ENCODE measurements at places on chromosomes 16 and 17. TPM values are rescaled to one million over a fixed set of nuclear protein-coding genes. Genes with fewer than 3 reads are reported as not detected.

The CIAO3 gene
- total RNA-seq, result 79.0 TPM

The DUS1L gene
- 106 TPM for total RNA-seq

The C16orf89 gene
- total RNA-seq, result 0.80 TPM

The ZG16 gene
- 9.9 TPM for total RNA-seq

The NPW gene
- total RNA-seq, result 2.8 TPM

The UTS2R gene
- total RNA-seq, result not detected

The FKBP10 gene
- 11.4 TPM for total RNA-seq

The SCGB1C2 gene
- total RNA-seq, result not detected

The CCDC144A gene
- 2.6 TPM for total RNA-seq

The KRTAP9-8 gene
- total RNA-seq, result not detected

Data from Peyer's patch (tissue), 4 donors.